Suprapubic skin (tissue), 4 donors: ENCODE measurements at places on chromosomes 4 and X. TPM values are rescaled to one million over a fixed set of nuclear protein-coding genes. Genes with fewer than 3 reads are reported as not detected.

The GC gene
- total RNA-seq, result not detected

The ATOH1 gene
- total RNA-seq, result not detected

The F11 gene
- total RNA-seq, result not detected

The EVC2 gene
- 7.8 TPM for total RNA-seq

The STAG2 gene
- 63.5 TPM for total RNA-seq

The SSX1 gene
- total RNA-seq, result not detected

The KCND1 gene
- total RNA-seq, result 0.55 TPM

The GSTCD gene
- total RNA-seq, result 8.2 TPM

The ARR3 gene
- not detected for total RNA-seq

The ERCC6L gene
- total RNA-seq, result 0.40 TPM

The GPR143 gene
- 3.6 TPM for total RNA-seq

The MAB21L2 gene
- not detected for total RNA-seq

The USP17L18 gene
- not detected for total RNA-seq

The APOO gene
- 8.0 TPM for total RNA-seq

The RPA4 gene
- total RNA-seq, result 5.1 TPM

The ZNF185 gene
- 81.3 TPM for total RNA-seq
